ENCODE measurements at places on chromosomes 12 and 14. TPM values are rescaled to one million over a fixed set of nuclear protein-coding genes. Genes with fewer than 3 reads are reported as not detected.

NEMP1 gene
- 4.9 TPM for total RNA-seq

PTPRQ gene
- total RNA-seq: 0.26 TPM

LRRC43 gene
- 1.6 TPM for total RNA-seq

DERA gene
- total RNA-seq: 41.4 TPM

MDM1 gene
- 10.7 TPM for total RNA-seq

SLC22A17 gene
- 13.2 TPM for total RNA-seq

IL23A gene
- total RNA-seq: 0.09 TPM

ITGB7 gene
- total RNA-seq: 1.4 TPM

TAS2R9 gene
- total RNA-seq: 0.09 TPM

SLC25A47 gene
- total RNA-seq: not detected

FBLN5 gene
- total RNA-seq: 15.9 TPM

ZDHHC22 gene
- total RNA-seq: not detected

PLEKHG7 gene
- not detected for total RNA-seq

SLC5A8 gene
- not detected for total RNA-seq

AQP6 gene
- not detected for total RNA-seq

STYK1 gene
- total RNA-seq: 0.16 TPM

SLC2A14 gene
- total RNA-seq: not detected

KRT74 gene
- not detected for total RNA-seq

ATL1 gene
- 7.3 TPM for total RNA-seq

RESF1 gene
- 10.8 TPM for total RNA-seq

CATSPERB gene
- not detected for total RNA-seq

TMEM179 gene
- total RNA-seq: 0.52 TPM

SALL2 gene
- 3.6 TPM for total RNA-seq

HOXC12 gene
- total RNA-seq: not detected

GYS2 gene
- not detected for total RNA-seq
